RCC 7860 (cell line): ENCODE measurements at places on chromosomes 4 and X.

DNA sequence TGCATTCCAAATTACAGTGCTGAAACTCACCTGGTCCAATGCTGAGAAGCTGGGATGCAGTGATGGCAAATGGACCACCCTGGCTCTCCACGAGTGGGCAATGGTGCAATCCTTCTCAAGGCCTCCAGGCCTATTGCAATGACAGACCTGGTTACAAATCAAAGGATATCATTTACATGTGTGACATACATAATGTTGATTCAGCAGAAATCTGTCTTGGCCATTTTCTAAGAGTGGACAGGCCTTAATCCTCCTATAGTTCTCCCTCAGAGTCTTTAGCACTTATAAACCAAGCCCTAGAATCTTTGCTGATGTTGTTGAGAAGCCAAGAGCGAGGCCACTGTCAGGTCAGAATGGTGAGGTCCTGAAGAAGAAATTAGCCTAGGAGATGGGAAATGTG is 17.1 kb downstream of the LRAT start:
- DNase-seq = no peak

DNA sequence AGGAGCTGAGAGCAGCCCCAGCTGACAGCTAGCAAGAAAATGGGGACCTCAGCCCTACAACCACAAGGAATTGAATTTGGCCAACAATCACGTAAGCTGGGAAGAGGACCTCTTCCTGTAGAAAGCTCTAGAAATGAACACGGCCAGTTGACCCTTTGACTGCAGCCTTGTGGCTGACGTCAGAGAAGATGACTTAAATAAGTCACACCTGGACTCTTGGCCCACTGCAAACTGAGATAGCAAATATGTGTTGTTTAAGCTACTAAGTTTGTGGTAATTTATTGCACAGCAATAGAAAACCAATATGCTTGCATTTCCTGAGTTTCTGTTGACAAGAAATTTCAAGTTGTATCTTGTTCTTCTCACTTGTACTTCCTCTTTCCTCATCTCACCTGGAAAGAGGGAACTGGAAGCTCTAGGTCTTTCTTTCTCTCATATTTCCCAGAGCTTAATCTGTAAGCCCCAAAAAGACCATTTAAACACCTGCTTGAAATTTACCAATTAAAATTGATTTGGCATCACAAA is 18.8 kb downstream of the PRKG2 start:
- no peak for DNase-seq

DNA sequence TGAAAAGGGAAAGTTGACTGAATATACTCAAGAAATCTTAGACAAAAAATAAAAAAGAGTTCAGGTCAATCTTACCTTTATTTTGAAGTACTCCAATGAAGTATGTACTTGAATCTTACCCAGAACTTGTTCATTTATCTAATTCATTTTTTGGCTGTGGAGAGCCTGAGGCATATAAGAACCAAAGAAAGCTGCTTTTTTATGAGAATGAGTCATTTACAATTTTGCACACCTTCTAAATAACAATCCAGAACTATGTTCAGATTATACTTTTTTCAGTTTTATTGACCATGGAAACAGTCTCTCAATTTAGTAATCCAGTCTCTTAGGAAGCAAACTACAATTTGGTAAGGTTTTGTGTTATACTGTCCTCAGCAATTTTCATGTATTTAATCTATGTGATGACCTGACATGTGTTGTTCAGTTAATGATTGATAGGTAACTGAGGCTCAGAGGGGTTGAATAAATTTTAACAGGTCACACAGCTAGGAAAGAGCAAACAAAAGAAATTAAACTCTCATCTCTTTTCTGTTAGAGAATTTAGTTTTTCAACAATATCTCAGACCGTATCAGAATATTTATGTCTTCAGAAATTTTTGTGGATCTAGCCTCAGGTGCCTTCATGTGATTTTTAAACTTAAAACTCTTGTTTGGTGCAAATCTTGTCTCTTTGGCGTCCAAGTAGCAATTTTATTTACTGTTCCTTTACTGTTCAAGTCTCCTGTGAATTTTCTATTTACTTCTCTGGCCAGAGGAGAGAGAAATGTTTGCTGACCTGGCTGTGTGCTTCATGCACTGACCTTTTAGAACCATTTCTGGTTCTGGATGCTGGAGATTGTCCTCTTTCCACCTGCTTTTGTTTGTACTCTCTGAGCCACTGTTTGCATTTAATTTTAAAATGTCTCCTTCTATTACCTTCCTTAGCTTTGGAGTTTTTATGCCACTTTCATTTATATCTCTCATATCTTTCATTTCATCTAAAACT is 1453.4 kb downstream of the STIM2 start:
- DNase-seq = no peak

- DNase-seq = peak; percentile 94
Measured at GRCh38 chr4:72577211-72577610, 8.2 kb upstream of the ADAMTS3 start.

DNA sequence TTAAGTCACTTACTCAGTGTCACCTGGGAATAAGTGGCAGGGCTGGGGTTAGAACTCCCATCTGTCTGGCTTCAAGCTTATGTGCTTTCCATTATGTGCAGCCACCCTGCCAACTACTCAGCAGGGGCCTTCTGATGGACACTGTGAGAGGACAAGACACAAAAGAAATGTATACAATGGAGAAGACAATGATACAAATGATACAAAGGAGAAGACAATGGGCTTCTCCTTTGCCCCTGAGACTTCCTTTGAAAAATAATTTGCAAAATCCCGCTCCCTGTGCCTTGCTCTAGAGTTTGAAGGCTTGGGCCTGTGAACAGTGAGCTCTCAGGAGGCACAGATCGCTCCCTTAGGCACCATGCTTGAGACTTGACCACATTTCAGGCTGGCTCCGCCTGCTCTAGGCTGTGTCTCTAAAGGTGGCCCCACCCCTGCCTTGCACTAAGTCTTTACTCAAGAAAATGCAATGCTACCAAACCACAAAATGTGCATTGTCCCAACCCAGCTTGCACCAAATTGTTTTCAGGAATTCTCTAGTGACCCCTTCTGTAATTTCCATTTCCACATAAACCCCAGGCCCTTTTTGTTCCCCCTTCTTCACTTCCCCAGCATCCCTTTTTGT is 27.1 kb upstream of the STX18 start:
- no peak for DNase-seq
